ENCODE measurements at places on chromosomes 3 and 15.

GRCh38 chr3:53807117-53807810, 39.0 kb downstream of the CHDH start:
- no peak for DNase-seq

GRCh38 chr15:70054884-70055387, 42.8 kb downstream of the TLE3 start:
- DNase-seq, result no peak

DNA sequence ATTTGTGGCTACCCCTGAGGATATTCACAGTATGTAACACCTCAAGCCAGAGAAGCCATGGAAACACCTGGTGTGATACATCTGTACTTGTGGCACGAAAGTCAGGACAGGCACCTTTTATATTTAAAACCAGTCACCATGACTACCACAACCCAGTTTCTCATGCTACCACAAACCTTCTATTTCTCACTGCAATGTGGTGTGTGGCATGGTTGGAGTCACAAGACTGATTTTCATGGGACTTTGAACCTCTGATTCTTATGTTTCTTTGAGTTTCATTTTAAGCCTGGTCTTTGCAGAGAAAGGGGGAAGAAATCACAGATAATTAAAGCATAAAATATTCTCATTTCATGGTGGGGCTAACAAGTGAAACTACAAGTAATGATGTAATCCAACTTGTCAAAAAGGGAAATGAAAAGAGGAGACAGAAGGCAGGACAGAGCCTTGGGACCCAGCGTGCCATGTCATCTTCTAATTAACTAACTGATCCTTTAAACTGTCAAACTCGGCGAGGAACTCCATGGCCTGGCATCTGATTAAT, 175.9 kb downstream of the PDZRN3 start:
- DNase-seq, result no peak

GRCh38 chr15:101349047-101349951, 54.3 kb upstream of the SNRPA1 start:
- no peak for DNase-seq
